Pancreas (tissue), 10 donors: ENCODE measurements at places on chromosomes 2 and 18.
A peak's percentile ranks its signal among the peaks of the same experiment; 100 is the strongest.

- DNase-seq: no peak
These were observed 8.2 kb downstream of the DCC start for GRCh38 chr18:52348209-52348608.

GRCh38 chr2:172540421-172540820 is 15.5 kb upstream of the PDK1 start:
- no peak for DNase-seq

- no peak for DNase-seq
These were observed 145.8 kb upstream of the ID2 start for GRCh38 chr2:8535821-8536685.

GRCh38 chr2:22078701-22079100 is 954.9 kb downstream of the TDRD15 start:
- DNase-seq: no peak

DNA sequence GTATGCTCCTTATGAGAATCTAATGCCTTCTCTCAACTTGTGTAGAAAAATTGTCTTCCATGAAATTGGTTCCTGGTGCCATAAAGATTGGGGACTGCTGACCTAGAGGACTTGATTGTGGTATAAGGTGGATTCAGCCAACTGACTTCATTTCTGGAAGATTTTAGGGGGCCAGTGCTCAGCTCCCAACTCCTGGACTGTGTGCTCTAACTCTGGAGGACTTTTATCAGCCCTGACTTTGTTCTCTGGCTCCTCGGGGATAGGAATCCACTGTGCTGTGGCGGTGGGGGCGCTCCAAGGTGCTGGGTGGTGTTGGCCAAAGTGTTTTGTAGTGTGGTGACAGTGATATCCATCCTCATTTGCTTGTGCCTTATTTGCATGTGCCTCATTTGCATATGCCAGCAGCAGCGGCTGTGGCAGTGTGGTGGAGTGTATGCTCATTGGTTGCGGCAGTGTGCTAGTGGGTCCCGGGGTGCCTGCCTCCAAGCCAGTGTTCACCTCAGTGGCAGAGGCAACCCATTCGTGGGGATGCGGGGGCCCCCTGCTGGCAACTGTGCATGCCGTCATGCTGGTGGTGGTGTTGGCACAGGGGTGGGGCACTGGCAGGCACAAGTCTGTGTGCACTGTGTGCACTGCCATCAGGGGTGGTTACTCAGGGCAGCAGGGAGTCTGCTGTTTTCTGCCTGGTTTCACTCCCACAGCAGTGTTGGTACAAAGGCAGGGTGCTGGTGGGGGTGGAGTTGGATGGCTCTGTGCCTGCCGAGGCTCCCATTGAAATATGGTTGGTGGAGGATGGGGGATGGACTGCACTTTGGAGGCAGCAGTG is 19.6 kb downstream of the EHBP1 start:
- DNase-seq: peak; percentile 24

DNA sequence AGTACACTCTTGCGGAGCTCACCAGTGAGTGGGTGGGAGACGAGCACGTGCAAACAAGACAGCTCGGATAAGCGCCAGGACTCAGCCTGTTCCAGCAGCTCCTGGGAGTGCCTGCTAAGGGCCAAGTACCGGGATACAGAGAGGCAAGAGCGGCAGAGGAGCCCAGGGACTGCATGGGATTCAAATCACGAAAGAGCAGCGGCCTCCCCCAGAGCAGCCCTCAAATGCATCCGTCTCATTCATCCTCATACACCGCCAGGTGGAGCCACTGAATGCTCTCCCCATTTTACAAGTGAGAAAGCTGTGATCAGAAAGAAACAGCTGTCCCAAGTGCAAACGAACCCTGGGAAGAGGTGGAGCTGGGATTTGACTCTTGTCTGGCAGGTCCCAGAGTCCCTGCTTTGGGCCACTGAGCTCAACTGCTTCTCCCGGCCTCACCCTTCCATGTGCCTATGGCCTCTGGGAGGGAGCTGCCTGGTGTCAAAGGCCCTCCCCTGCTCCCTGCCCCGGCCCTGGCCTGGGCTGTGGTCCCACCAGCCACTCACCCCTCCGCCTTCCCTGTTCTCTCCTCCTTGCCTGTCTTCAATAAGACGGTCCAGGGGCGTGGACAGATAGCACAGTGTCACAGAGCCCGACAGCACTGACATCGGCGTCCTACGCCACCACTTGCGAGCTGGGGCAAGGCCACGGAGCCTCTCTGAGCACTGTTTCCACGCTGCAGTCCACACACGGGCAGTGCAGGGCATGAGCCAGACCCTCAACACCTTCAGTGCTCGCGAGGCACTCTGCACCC is 72.8 kb upstream of the TAF1B start:
- DNase-seq: peak; percentile 58

- no peak for DNase-seq
These were observed 20.1 kb upstream of the SLC20A1 start for GRCh38 chr2:112625474-112626114.

GRCh38 chr2:44628297-44628696 is 266.6 kb downstream of the CAMKMT start:
- no peak for DNase-seq

GRCh38 chr2:26345283-26345544 is 729 bp upstream of the SELENOI start:
- no peak for DNase-seq

GRCh38 chr2:11073251-11073650 is 82.0 kb upstream of the SLC66A3 start:
- peak; percentile 27 for DNase-seq

DNA sequence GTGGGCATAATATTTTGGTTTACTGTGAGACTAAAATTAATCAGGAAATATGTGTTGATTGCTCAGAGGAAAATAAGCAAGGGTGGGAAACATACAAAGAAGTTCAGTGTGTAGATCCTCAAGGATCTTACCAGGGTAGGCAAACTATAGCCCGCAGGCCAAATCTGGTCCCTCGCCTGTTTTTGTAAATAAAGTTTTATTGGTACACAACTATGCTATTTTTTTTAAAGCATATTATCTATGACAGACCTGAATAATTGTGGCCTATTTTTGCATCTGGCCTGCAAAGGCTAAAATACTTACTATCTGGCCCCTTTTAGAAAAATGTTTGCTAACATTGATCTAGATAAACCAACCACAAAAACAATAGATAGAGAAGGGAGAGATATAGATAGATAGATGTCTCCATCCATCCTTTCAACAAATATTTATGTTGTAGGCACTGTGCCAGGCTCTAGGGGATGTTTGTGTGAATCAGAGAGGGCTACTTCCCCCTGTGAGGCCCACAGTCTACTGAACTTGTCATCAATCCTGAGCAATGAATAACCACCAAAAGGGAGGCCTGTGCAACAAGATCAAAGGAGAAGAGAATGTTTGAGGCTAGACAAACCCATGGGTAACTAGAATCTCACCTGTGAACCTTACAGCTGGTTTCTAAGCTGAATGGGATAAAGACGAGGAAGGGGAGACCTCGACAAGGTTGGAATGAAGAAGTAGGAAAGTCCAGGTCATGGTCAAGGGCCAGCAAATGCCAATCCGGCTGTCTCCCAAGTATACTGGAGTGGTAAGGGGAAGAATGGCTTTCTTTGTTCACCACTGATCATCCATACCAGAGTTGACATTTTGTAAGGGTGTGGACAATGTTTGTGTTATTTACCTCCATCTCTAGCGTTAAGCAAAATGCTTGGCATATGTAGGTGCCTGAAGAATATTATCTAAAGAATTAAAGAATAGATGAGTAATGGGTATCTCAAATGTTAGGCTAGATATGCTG is 23.6 kb downstream of the ALPK2 start:
- DNase-seq: no peak

- DNase-seq: no peak
These were observed 42.1 kb upstream of the TMEM131 start for GRCh38 chr2:98037666-98038336.

GRCh38 chr2:238912228-238912915 is 64.5 kb downstream of the TWIST2 start:
- no peak for DNase-seq

GRCh38 chr18:9916077-9916639 is 2.3 kb downstream of the VAPA start:
- no peak for DNase-seq

GRCh38 chr18:9902832-9903231 is 11.0 kb upstream of the VAPA start:
- no peak for DNase-seq

- no peak for DNase-seq
These were observed 109.3 kb downstream of the MEIS1 start for GRCh38 chr2:66544258-66544657.

DNA sequence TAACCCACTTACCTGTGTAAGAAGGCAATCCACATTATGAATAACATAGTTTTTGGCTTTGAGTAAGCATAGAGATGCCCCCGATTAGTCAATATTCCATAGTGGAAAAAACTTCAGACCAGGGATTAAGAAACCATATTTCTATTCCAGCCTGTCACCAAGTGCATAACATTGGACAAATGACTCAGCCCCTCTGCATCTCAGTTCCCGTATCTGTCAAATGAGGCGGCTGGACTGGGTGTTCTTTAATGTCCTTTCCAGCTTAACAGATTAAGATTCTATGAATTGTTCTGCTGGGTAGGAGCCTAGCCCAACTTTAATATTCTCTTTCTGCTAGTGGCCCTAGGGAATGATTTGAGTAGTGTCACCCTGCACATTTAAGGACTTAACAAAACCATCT is 11.8 kb upstream of the FTCDNL1 start:
- DNase-seq: no peak

DNA sequence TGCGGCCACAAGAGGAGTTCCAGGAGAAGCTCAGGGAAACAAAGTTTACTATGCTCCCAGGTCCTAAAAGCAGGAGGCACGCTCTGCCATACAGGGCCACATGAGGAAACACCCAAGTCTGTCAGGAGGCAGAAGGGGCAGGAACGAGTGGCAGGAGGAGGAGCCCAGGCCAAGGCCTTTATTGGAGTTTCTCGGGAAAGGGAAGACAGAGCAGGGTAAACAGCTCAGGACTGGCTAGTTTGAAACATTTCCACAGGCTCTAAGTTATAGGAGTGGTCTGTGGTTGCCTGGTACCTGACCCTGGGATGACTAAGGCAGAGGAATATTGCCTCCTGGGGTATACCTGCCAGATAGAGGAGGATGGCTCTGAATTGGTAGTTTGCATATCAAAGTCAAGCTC is 3.7 kb upstream of the ZNF638 start:
- DNase-seq: no peak

DNA sequence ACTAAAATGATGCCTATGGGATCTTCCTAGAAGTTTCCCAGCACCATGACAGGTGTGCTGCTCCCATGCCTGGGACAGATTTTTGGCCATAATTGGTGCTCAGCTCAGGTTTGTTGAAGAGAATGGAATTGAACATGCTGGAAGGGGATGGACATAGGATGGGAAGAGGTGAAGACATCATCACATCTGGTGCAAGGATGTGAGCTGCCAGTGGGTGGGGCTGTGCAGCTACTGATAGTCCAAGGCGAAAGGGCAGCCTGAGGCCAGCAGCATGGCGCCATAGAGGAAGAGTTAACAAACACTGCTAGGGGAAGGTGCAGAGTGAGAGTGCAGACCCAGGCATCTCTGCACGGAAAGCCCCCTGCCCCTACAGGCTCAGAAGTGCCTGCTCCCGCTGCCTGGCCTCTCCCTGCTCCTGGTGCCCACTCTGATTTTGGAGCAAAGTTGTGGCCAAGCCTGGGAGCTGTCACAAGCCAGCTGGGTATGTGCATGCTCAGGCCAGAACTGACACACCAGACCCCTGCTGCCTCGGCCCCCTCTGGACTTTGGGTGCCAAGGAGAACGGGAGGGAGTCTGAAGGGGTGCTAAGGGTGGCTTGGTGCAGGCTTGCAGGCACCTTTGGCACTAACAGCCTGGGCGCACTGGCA is 178.6 kb downstream of the ZBTB7C start:
- DNase-seq: no peak

GRCh38 chr2:24457696-24458386 is 33.2 kb upstream of the NCOA1 start:
- no peak for DNase-seq

- no peak for DNase-seq
These were observed 103.0 kb downstream of the ACKR3 start for GRCh38 chr2:236672606-236673005.
